Jurkat, Clone E6-1 (cell line): ENCODE measurements at places on chromosomes 6 and 20.

- no peak for DNase-seq
Measured at GRCh38 chr20:24609757-24610156, 140.3 kb downstream of the SYNDIG1 start.

GRCh38 chr20:61810738-61811135 lies 254.9 kb downstream of the TAF4 start:
- peak; percentile 50 for DNase-seq

GRCh38 chr20:48805286-48805685 lies 22.5 kb downstream of the PREX1 start:
- DNase-seq: no peak

- no peak for DNase-seq
Measured at GRCh38 chr20:33719277-33719988, 677 bp downstream of the PXMP4 start.

DNA sequence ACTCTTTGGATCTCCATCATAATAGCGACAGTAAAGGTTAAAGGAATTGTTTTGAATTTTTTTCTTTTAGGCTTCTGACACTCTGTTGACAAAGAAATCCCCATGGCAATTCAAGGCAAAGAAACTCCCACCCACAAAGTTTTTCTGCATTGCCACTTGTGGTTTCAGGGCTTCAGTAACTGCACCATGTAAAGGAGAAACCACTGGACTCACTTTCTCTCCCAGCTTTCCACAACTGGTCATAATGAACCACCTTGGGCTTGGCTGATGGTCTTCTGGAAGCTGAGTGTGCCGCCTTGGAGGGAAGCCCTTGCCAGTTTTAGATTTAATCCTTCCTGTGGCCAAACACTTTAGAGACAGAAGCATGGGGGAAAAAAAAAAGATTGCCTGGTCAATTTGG lies 163.1 kb downstream of the ISM1 start:
- DNase-seq: no peak

GRCh38 chr6:87200469-87201175 lies 45.3 kb downstream of the ZNF292 start:
- no peak for DNase-seq

DNA sequence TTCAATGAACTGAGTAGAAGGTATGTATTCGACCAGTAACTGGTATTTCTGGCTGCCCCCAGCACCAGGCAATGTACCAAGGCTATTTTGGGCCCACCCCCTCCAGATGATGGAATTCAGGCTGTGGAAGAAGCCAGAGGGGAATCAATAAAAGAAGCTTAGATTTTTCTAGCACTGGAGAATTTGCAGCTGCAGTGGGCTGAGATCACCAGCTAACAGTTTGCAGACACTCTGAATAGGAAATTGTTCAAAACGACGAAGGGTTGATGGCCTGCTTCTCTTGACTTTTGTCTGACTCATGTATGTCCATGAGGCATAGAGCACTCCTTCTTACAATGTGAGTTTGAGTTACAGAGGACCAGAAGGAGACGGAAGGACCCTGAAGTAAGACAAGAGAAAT lies 32.4 kb upstream of the FBXO9 start:
- DNase-seq: no peak

- no peak for DNase-seq
Measured at GRCh38 chr6:32047855-32048766, 9.9 kb downstream of the CYP21A2 start.

DNA sequence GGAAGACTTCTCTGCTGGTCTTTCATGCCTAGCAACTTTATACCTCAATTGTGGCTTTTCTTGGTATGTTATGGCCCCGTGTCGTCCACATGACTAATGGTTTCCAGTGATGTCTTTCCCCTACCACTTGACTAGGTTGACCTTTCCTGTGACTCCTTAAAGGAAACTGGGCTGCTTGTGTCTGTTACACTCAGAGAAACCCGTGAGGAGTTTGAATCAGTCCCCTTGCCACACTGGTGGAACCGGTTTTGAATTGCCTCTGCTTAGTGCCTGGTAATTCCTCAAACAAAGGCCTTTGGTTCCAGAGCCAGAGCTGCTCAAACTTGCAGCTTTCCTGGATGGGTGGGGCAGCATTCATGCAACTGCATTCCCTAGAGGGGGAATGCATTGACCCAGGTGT lies 21.9 kb downstream of the ECT2L start:
- DNase-seq: no peak

GRCh38 chr6:1107578-1107977 lies 204.3 kb upstream of the FOXQ1 start:
- no peak for DNase-seq

GRCh38 chr6:144160431-144161005 lies 10.2 kb downstream of the STX11 start:
- no peak for DNase-seq

DNA sequence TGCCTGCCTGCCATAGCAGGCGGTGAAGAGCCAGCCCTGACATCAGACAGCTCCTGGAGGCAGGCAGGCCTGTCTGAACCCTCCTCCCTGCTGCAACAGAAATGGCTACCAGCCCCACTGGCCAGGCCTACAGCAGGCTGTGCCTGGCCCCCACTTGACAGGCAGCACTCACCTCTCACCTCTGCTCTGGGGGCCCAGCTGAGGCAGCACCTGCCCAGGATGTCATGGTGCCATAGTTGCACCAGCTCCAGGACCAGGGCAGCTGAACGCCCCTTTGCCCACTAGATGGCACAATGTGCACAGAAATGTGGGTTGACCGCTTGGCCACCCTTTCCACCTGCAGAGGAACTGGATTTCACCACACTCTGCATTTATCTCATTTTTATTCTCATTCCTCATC lies 30.6 kb downstream of the MRPL14 start:
- no peak for DNase-seq

DNA sequence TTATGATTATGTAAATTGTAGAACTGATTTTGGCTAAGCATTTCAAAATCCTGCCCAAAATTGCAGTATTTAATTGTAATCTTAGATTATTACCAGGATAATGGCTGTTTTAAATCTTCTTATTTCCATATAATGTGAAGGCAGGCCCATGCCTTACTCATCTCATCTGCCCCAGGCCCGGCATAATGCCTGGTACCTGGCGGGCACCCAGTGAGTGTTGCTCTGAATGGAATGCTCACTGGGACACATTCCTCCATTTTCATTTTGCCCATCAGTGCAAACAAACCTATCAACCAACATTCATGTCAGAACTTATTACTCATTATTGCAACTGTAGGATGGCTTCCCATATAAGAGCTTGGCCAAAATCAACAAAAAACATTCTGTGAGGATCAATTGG lies 22.8 kb downstream of the SAMD5 start:
- no peak for DNase-seq

GRCh38 chr6:121584586-121585369 lies 149.3 kb downstream of the GJA1 start:
- no peak for DNase-seq

DNA sequence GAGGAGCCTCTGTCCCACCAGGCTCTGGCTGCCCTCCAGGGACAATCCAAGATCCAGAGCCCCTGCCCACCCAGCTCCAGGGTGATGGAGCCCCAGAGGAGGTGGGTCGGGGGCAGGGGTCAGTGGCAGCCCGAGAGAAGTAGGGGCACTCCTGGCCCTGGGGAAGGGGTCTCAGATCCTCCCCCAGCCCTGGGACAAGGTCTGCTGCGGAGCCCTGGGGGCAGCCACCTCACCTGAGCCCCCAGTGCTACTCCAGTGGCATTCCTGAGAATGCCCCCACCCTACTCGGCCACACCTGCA lies 2.7 kb upstream of the LAMA5 start:
- no peak for DNase-seq

DNA sequence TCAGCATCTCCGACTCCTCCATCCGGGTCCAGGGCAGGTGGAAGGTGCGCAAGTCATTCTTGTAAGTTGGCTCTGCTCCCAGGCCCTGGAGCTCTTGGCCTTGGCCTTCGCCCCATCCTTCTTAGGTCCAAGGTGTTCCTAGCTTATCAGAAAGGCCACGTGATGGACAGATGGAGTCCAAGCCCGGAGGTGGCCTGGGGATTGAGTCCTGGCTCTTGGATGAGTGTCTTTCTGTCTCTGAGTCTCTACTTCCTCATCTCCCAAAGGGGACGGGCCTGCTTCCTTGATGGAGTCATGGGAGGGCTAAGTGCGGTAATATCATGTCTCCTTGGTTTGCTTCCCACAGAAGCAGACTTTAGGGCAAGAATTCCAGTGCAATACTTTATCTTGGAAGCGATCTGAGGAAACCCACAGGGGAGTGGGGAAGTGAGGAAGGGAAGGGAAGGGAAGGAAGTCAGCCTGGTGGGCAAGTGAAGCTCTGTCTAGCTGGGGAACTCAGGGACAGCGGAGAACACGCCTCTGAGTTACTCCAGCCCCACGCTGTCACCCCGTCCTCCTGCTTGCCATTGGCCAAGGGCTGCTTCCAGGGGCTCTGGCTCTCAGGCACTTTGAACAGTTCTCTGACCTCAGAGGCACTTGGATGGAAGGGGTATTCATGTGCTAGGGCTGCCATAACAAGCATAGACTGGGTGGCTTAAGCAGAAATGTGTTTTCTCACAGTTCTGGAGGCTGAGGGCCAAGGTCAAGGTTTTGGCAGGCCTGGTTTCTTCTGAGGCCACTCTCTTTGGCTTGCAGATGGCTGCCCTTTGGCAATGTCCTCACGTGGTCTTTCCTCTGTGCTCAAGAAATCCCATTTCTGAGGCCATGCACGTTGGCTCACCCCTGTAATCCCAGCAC lies 4.8 kb downstream of the LBP start:
- DNase-seq: no peak

GRCh38 chr6:137105375-137105774 lies 60.6 kb upstream of the IL20RA start:
- peak; percentile 32 for DNase-seq

- DNase-seq: no peak
Measured at GRCh38 chr6:30686009-30686907, at the start of gene PPP1R18. Gene PPP1R18 (minus strand): TSS chr6:30686645. CDS start chr6:30686018, 627 bp downstream.

DNA sequence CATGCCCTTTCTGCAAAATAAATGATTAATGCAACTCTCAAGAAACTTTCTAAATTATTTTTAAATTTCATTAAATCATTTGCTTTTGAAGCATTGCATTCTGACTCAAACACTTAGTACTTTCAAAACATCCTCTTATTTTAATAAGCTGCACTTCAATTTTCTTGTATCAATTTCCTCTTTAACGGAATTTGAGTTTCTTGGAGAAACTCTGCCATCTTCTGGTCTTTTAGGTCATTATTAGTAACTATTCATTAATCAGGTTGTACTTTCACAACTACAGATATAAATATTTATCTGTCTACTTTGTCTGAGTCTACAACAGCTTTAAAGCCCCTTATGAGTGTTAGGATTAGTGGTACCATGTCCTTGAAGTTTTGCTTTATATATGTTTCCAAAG lies 30.2 kb downstream of the TMX4 start:
- no peak for DNase-seq

GRCh38 chr6:89239338-89239737 lies 22.2 kb upstream of the GABRR1 start:
- peak; percentile 80 for DNase-seq
